Stimulated activated CD8-positive, alpha-beta memory T cell treated with anti-CD3 and anti-CD28 coated beads, Interleukin-4, amount 100 ng/mL, for 48 hours (primary cell): ENCODE measurements at places on chromosomes 7 and 10.

GRCh38 chr7:84339306-84339705, 144.7 kb upstream of the SEMA3A start:
- no peak for DNase-seq

- no peak for DNase-seq
Observed at GRCh38 chr7:12244129-12244528, 33.0 kb downstream of the TMEM106B start.

DNA sequence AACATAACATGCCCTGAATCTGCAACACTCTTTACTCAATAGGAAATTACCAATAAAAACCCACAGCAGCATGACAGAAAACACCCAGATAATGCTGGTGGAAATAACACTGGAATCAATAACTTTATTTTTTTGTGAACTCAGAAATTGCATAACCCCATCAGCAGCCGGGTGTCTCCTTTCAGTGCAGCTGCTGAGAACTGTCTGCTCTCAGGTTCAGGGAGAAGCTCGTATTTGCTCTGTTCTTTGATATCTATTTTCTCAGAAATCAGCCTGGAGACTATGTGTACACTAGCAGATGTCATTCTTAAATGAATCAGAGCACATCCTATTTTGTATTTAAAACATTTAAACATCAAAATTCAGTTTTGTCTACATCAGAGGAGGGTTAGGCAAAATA, 506.0 kb downstream of the POM121L12 start:
- DNase-seq: no peak

DNA sequence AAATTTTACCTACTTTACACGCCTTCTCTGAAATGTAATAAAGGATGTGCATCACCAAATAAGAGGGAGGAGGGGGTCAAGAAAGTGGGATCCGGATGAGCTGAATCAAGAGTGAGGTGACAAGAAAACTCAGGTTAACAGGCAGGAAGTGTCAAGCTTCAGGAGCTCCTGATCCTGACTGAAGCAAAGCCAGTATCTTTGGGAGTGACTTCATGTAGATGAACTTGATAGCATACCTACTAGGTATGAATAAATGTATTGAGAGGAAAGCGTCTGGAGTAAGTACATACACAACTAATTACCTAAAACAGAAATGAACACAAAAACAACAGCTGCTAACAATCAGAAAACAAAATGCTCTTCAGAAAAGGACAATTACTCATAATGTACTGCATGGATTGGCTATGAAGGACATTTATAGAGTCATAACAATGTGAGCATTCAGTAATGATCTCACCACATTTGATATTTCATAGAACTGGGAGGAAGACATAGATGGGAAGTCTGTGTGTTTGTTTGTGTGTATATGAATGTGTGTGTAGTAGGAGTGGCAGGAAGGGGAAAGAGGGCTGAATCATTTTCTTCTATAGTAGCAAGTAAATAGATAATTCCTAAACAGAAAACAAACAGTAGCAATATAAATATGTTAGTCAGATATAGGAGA, 29.4 kb downstream of the PRKG1 start:
- no peak for DNase-seq

- DNase-seq: no peak
Observed at GRCh38 chr10:72800000-72800740, 93.4 kb upstream of the OIT3 start.

DNA sequence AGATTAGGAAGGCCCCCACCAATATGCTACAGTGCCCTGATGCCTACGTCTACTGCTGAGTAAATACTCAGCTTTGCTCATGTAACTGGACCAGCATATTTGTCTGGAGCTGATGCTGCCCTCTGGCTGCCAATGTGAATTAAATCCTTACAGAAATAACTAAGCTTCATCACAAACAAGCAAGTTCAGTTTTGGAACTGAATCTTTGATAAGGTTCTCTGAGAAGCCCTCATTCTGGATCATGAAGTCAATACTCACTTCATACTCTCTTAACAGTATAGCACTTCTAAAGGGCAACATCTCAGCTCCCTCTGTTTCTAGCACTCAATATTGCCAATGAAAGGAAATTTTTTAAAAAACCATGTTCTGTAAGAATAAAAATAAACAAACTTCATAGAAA, 246.7 kb downstream of the ETV1 start:
- DNase-seq: no peak

GRCh38 chr10:1938317-1938716, 201.0 kb upstream of the ADARB2 start:
- DNase-seq: peak; percentile 59

DNA sequence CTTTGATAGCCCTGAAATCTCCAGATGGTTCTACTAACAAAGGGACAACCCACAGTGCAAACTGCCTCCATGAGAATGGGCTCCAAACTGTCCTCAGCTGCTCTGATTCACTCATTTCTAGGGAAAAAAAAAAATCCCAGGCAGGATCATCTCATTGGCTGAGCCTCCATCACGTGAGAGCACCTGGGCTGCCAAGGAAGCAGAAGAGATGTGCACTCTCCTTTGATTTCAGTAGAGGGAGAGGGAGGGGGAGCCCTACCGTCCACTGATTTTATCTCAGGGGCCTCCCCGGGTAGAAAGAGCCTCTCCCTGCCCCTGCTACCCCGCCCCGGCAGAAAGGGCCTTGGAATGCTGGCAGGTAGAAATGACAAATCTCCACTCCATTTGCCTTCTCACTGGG, 725.4 kb downstream of the PHTF2 start:
- no peak for DNase-seq

- DNase-seq: no peak
Observed at GRCh38 chr10:132457328-132458070, 60.5 kb downstream of the PWWP2B start.

GRCh38 chr7:105024734-105025133, 10.7 kb downstream of the KMT2E start:
- DNase-seq: no peak

- DNase-seq: peak; percentile 66
Observed at GRCh38 chr7:114865564-114865963, 56.3 kb upstream of the MDFIC start.

GRCh38 chr7:158860394-158860793, 4.0 kb downstream of the DYNC2I1 start:
- DNase-seq: no peak

GRCh38 chr10:132806110-132806509, 20.2 kb upstream of the NKX6-2 start:
- DNase-seq: no peak

GRCh38 chr7:75599244-75599781, 107.2 kb downstream of the SPDYE5 start:
- DNase-seq: no peak

GRCh38 chr7:35593899-35594298, 101.0 kb downstream of the HERPUD2 start:
- DNase-seq: peak; percentile 58

DNA sequence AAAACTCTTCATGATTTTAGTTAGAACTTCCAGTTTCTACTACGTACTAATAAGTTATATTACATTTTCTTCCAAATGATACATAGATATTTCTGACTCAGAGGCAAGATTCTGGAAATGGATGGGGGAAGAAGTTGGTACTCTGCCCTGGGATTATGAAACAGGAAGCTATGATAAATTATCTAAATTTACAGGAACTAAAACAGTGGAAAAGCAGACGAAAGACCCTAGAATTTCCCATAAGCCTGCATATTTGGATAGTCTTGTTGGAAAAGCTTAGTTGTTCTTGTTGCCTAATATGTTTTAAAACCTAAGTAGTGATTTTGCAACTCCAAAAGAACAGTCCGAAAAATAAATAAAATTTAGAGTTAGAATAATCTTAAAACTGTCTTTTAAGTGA, 21.8 kb downstream of the CFAP69 start:
- DNase-seq: no peak

GRCh38 chr10:34433241-34434076, 381.6 kb downstream of the PARD3 start:
- DNase-seq: no peak

DNA sequence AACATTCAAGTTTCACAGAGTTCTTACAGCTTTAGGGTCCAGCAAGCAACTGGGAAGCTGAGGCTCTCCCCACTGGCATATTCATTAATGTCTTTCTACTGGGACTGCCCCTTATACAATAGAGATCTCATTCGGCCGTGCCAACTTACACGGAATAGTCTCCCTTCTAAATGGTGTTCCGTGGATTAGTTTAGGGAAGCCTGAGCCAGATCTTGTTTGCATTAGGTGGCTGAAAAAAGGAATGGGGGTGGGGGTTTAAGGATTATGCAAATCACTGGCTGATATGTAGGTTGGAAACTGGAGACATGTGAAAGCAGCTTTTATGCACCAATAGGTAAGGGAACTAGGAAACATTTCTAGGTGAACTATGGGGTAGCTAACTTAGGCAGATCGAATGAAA, 218.3 kb downstream of the TRIL start:
- DNase-seq: no peak

DNA sequence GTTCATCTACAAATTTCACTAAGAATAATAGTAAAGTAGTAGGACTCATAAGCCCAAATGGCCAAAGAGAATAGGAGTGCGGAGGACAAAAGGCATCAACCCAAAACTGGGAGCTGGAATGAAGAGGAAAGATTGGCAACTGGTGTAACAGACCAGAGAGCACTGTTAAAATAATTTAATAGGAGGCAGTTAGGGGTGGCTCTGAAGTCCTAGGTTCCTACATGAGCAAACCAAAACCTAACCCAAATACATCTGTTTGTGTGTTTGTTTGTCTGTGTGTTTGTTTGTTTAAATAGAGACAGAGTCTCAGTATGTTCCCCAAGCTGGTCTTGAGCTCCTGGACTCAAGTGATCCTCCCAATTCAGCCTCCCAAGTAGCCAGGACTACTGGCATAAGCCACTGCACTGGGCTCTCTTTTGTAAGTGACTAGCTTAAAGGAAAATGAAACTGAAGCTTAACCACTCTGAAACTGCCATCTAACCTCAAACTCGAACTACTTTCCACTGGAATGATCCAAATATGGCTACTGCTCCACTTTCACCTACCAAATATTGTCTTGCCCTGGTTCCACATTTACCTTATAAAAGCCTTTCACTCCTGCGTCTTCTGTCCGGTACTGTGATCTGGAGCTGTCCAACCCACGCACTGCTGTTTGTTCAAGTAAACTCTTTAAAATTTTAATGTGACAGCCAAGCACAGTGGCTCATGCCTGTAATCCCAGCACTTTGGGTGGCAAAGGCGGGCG, 94.9 kb downstream of the AKR1D1 start:
- no peak for DNase-seq

DNA sequence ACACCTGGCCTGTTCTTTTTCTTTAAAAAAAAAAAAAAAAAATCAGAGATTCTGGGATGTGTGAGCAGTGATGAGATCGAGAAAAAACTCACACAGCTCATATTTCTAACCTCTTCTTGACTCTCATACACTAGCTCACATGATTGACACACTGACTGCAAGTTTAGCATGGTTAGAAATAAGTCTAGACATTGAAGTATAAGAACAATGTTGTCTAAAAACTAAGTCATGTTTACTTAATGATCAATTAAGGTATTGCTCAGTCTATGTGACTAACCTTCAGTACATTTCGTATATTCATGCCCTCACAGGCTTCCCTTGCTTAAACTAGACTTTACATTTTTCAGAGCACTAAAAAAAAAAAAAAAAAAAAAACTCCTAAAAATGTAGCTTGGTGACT, 775.1 kb downstream of the GATA3 start:
- DNase-seq: no peak

GRCh38 chr10:117616179-117616578, 73.6 kb downstream of the EMX2 start:
- no peak for DNase-seq

- no peak for DNase-seq
Observed at GRCh38 chr10:91185239-91185875, 35.1 kb upstream of the PCGF5 start.

- DNase-seq: peak; percentile 62
Observed at GRCh38 chr10:11742009-11742778, at the start of gene ECHDC3. ECHDC3 (plus strand) TSS chr10:11742382; CDS start chr10:11742577, 195 bp downstream.

DNA sequence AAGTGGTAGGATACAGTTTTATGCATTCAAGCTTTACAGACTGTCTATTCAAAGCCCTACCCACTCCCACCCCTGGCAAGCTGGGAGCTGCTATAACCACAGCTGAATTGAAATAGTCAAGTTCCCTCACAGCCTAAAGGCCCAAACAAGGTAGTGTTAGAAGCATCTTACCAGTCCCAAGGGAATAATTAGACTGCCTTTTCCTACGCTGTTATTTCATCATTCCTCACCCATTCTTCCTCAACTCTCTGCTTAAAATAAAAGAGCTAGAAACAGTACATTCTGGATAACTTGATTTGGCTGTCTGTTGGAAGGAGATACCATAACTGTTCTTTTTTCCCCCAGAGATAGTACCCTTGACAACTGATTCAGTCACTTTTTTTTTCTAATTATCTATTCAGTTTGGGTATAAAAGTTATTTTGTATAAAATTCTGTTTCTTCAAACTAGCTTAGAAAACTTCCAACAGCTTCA, 54.0 kb downstream of the RAPGEF5 start:
- no peak for DNase-seq
